NCI-H2107 (cell line): ENCODE measurements at places on chromosomes 7 and 10.
A peak's percentile ranks its signal among the peaks of the same experiment; 100 is the strongest.

- no peak for DNase-seq
Measured at GRCh38 chr10:93313798-93314197, 168.3 kb downstream of the MYOF start.

- no peak for DNase-seq
Measured at GRCh38 chr10:91694170-91694794, 61.4 kb upstream of the PPP1R3C start.

- no peak for DNase-seq
Measured at GRCh38 chr10:98404571-98405359, 10.2 kb downstream of the PYROXD2 start.

GRCh38 chr10:113539789-113540188 is 13.1 kb upstream of the HABP2 start:
- no peak for DNase-seq

- DNase-seq: no peak
Measured at GRCh38 chr7:127733986-127734385, 82.0 kb downstream of the SND1 start.

GRCh38 chr7:55374213-55374612 is 9.1 kb downstream of the LANCL2 start:
- DNase-seq: no peak

DNA sequence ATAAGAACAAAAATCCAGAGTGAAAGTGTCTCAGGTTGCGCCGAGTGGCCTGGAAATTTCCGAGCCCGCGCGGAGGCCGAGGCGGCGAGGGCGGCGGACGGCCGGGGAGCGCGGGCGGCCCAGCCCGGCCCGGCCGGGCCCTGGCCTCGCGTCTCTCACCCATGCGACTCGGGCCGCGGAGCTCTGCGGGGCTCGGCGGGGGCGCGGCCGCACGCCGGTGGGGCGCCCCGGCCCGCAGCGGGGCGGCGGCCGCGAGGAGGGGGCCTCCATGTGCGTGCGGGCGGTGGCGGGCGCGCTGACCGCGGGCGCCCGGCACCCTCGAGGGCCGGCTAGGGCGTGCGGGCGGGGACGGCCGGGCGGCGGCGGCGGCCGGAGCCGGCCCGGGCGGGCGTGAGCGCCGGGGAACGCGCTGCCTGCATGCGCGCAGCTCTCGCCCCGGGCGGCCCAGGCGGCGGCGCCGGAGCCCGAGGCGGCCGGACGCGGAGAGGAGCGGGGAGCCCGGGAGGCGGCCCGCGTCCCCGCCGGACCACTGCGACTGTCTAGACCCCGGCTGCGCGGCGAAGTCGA is 302 bp upstream of the EN2 start:
- no peak for DNase-seq

DNA sequence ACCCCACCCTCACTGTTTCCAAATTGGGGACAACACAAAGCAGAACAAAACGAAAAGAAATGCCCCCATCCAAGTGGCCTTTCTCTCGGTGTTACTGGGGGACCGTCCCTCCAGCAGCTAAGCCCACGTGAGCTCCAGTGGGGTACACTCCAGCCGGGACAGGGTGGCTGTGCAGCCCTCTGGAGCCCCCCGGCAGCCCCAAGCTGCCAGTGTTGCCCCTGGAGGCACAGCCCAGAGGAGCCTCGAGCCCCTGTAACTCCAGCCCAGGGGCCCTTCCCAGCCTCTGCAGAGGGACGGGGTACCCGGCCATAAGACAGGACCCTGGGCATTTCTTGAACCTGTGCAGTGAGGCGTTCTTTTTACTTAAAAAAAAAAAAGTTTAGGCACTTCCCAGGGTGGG is 124.5 kb upstream of the KCTD7 start:
- no peak for DNase-seq

GRCh38 chr10:87734987-87735827 is 75.5 kb downstream of the PAPSS2 start:
- no peak for DNase-seq

DNA sequence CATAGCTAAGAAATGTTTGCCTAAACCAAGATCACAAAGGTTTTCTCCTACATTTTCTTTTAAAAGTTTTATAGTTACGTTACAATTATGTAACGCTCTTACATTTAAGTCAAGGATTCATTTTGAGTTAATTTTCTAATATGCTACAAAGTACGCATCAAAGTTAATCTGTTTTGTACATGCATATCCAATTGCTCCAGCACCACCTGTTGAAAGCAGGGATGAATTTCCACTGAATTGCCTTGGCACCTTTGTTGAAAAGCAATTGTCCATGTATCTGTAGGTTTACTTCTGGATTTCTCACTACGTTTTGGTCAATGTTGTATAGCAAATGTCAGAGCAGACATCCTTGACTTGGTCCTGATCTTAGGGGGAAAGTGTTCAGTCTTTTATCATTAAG is 59.6 kb downstream of the NEUROG3 start:
- DNase-seq: no peak

- DNase-seq: peak; percentile 30
Measured at GRCh38 chr10:14478604-14479003, 147.9 kb upstream of the FRMD4A start.

GRCh38 chr10:133355991-133356390 is 1.8 kb downstream of the FUOM start:
- DNase-seq: no peak

DNA sequence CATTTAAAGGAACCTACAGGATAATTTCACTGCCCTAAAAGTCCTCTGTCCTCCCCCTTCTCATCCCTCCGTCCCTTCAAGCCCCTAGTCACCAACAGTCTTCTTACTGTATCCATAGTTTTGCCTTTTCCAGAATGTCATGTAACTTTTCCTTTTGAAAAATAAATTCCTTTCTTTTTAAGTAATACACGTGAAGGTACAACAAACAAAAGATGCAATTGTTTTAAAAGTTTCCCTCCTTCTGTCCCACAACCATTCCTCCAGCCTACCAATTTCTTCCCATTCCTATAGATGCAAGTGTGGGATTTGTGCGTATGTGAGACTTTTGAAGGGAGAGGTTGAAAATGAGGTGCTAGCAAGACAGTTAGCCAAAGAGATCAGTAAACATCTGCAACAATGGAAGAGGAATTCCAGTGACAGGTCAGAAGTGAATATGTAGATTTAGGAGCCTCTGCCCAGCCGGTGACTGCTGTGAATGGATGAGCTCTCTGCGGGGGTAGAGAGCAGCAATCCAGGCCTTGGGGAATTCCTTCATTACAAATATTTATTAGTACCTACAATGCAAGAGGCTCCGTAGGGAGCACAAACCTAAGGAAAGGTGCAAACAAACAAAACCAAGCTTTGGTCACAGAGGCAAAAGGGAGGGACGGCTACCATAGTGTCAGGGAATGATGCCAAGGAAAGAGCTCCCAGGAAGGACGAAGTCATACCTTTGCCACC is 243.6 kb downstream of the SKIDA1 start:
- DNase-seq: no peak

- no peak for DNase-seq
Measured at GRCh38 chr7:27925573-27926201, 185.7 kb downstream of the TAX1BP1 start.

GRCh38 chr10:77249901-77250459 is 387.6 kb downstream of the KCNMA1 start:
- no peak for DNase-seq

- no peak for DNase-seq
Measured at GRCh38 chr10:559767-560047, 129.8 kb downstream of the DIP2C start.
